NCI-H748 treated with DMSO at 0.1 percent for 48 hours (cell line): ENCODE measurements at places on chromosomes 5 and 9.

DNA sequence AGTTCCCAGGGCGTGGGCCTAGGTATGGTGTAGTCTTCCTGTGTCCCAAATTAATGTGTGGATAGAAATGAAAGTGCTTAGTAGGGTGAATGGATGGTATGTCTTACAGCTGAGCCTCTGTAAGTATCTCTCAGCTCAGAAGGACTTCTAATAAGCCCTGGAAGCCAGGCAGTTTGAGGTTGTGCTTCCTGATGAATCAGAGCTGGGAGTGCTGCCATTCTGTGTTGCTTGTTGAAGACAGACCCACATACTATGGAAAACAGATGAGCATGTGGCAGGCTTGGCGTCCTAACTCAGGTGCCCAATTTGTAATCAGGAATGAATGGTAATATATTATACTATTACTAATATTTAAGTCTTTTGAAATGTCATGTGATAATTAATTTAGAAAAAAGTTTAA lies 69.8 kb downstream of the CMYA5 start:
- DNase-seq, result no peak

- no peak for DNase-seq
Observed at GRCh38 chr9:82492274-82492673, 503.7 kb downstream of the SPATA31D1 start.

DNA sequence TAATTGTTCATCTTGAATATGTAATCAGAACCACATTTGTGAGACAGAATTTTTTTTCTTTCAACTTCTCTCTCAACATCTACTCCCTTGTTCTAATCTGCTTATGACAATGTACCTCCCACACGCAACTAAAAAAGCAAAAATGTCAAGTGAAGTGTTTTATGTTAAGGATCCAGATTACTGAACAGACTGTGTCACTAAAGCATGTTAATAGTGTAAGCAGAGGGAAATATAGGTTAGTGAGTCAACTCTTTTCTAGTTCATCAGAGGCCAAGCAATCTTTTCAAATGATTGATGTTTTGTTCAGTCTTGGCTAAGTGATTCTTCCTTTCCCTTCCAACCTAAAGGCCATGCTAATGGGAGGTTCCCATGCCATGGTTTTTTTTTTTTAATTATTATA lies 34.7 kb upstream of the IDNK start:
- no peak for DNase-seq

GRCh38 chr5:10689391-10690081 lies 71.5 kb downstream of the DAP start:
- peak; percentile 23 for DNase-seq

DNA sequence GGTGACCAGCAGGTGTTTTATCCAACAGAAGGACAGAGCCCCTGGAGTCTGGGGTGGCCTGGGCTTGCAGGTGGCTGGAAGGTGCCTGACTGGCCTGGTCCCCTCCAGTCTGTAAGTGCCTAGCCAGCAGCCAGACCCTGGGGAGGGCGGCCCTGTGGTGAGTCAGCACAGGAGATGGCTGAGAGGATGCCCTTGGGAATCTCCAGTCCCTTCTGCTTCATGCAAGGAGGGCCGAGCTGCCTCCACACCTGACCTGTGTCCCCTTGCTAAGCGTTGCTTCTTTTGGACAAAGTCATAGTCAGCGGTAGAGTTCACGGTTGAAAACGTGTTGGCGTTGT lies 20.2 kb downstream of the OBP2B start:
- no peak for DNase-seq

DNA sequence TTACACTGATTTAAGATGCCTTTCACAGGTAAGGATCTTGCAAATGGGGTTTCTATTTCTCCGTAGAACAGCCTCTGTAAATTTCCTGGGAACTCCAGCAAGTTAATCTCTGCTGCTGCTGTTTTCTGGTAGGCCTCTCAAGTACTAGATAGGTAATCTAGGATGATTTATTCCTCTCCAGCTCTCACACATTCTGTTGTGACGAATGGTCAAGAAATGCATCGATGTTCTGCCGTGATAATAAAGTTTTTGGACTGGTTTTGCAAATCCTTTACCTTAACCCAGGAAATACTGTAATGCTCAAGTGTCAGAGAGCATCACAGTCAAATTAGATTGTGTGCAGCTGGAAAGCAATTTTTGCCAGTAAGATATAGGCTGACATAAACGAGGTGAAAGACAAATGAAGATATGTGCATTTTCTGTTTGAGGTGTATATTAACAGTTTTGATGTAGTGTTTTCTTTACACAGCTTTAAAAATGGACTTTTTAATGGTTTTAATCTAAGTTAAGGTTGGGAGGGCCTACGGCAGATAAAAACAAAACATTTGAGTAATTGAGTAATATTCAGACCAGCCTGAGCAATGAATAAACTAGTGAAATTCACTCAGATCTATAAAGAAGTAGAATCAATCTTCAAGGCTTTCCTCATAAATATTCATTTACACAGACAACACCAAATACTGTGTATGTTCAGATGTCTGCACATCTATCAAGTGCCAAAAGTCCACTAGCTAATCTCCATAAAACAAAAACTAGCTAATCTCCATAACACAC lies 300.6 kb upstream of the EDIL3 start:
- no peak for DNase-seq

GRCh38 chr9:32580631-32581300 lies 7.8 kb upstream of the NDUFB6 start:
- no peak for DNase-seq

GRCh38 chr5:109838157-109838556 lies 148.4 kb downstream of the MAN2A1 start:
- DNase-seq, result no peak

DNA sequence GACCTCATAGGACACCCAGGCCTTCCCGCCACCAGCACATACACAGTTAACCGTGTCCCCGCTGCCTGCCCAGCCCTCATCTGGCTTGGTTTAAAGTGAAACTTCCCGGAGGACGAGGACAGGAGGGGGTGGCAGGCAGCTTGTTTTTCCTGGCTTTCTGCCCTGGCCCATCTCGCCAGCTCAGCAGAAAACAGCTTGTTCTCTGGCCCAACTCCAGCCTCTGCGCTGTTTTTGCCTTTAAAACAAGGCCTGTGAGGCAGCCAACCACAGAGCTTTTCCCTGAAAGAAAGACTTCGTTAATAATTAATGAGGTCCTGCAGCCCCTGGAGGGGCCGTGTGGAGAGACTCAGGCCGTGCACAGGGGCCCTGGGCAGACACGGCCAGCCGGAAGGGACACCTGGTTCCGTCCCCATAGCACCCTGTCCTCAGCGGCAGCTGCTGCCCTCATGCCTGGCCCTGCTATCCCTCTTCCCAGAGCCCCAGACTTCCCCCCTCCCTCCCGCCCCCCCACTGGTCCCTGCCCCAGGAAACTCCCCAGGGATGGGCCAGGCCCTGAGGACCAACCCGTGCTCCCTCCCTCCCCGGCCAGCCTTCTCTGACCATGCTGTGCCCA lies 108.7 kb downstream of the RXRA start:
- peak; percentile 28 for DNase-seq

DNA sequence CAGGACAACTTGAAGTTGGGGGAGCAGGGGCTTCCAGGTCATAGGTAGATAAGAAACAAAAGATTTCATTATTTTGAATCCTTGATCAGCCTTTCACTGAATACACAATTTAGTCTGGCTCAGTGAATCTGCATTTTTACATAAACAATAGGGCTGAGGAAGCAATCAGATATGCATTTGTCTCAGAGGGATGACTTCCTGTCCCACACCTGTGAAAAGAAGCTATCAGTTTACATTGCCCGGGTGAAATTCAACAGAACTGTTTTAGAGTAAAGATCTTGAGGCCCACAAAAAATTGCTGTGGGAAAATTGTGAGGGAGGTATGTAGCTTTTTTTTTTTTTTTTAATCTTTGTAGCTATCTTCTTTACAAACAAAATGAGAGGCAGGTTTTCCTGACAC lies 38.3 kb downstream of the DNAJB5 start:
- no peak for DNase-seq

DNA sequence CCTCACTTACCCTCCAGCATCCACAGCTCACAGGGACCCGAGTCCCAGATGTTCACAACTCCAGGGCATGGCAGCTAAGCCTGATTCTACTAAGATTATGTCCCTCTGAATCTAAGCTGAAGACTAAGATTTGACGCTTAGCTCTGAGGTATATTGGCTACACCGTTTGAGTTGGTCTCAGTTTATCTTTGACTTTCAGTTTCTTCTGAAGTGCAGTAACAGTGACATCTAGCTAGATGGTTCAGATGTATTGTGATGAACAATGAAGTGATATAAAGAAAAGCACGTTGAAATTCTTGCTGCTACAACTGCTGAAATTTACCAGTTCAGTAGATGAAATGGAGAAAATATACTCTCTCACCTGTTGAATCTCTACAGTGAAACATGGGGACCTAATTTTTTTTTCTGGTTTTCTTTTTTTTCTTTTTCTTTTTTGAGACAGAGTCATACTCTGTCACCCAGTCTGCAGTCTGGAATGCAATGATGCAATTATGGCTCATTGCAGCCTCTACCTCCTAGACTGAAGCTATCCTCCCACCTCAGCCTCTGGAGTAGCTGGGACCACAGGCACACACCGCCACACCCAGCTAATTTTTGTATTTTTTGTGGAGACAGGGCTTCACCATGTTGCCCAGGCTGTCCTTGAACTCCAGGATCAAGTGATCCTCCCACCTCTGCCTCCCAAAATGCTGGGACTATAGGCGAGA lies 15.7 kb downstream of the RFK start:
- no peak for DNase-seq

DNA sequence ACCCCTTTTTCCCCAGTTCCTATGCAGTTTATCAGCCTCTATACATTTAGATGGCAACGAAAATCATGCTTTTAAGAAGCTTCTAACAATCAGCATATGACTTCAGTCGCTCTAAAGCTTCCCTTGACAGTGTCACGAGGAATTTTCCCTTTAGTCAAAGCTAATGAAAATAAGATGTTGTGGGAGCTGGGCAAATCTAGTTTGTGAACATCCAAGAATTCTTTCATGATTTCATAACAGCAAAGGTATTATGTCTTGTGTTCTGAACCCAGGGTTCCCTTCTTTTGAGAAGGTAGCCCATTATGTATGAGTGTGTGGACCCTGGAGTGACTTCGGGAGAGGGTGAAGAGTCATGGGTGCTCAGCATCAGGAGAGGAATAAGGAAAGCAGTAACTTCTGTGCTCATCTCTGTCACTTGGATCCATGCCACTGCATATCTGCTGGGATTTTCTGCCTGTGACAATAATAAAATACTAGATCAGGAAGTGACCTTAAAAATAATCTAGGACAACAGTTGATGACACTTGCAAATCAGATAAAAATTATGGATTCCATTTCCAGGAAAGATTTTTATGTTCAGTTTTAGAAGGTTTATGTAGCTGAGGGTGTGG lies 102.4 kb downstream of the PCSK1 start:
- no peak for DNase-seq

DNA sequence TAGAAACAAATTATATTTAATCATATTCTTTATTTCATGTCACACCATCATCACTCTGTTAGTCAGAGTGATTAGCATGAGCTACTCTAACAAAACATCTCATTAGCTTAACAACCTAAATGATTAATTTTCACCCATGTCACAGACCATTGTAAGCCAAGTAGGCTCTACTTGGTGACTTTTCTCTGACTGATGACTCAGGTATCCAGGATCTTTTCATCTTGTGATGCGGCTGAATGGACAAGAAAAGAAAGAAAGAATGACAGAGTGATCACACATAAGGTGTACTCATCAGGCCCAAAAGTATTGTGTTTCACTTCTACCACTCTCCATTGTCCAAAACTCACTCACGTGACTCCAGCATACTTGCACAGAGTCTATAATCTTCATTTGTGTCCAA lies 299.3 kb downstream of the ANXA1 start:
- no peak for DNase-seq

DNA sequence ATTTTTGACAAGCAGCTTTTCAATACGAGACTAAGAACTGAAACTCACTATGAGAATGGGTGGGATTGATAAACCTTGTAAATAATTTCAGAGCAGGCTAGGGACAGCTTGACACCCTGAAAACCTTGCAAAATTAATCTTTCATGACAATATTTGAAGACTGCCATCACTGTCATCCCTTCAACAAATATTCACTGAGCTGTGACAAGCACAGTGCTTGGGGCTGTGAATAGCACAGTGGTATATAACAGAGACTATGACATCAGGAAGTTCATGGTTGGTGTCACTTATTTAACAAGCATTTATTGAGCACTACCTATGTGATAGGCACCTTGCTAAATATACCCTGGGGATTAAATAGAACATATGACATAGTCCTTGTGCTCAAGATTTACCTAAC lies 741.0 kb upstream of the RIOK2 start:
- no peak for DNase-seq

GRCh38 chr9:78297672-78297961 lies 692 bp downstream of the PSAT1 start:
- DNase-seq, result no peak

DNA sequence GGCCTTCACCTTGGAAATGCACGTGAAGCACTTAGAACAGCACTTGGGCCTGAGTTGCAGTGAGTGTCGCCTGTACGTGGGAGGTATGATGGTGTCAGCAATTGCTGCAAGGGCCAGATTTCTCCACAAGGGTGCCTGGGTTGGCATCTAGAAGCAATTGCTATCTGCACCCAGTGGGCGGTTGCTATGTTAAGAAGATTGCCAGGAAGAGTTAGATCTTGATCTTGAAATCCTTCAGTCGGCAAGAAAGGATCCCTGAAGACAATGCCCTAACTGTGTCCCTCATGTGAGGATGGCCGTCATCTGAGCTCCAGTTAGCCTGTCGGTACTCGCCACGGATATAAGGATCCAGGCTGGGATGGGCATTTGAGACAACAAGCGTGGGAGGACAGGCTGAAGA lies 62.9 kb downstream of the MAMDC2 start:
- DNase-seq, result no peak

DNA sequence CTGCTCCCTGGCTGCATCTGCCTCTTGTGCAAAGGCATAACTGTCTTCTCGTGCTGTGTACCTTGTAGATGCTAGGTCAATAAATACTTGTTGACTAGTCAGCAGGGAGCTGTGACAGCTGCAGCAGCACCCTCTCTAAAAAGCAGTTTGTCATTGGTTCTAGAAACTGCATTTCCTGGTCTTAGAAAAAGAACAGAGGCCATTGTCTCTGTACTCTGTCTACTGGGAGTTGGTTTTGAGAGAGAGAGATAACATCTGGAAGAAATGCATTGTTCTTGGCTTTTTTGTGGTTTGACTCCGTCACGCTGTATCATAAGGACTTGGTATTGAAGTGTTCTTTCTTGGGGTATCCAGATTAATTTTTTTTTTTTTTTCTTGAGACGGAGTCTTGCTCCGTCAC lies 32.3 kb downstream of the SH3GLB2 start:
- DNase-seq, result no peak

DNA sequence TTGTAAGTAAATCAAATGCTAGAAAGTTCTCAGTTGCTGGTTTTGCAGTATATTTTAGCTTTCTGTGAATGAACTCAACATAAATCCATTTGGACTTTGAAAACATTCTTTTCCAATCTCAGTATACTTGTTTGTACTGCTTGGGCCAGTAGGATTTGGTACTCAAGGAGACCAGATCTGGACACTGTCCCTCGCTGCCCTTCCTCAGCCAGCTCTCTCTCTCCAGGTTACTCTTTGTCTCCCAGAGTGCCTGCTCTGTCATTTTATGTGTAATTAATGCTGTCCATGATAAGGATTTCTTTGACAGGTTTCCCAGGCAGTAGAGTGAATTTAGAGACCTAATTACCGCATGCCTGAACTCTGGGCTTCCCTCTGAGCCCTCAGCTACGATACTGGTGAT lies 344.6 kb upstream of the SGCD start:
- no peak for DNase-seq
